ENCODE measurements at places on chromosomes 2 and 18.

DNA sequence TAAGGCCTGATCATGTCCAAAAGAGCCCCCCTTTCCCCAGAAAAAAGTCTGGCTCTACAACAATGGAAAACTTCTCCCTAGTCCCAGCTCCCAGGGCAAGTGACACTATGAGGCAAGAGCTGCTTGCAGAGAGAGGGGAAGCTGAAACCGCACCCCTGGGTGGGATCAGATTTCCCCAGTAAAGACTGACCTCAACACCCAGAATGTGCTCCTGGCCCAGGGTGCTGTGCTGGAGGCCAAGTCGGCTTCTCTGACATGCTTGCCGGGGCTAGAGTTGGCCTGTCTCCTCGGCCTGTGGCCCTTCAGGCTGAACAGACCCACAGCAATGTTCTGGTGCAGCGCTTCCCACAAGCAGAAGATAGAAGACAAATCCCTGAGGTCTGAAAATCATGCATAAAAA, 18.4 kb upstream of the ST8SIA3 start:
- no peak for DNase-seq

DNA sequence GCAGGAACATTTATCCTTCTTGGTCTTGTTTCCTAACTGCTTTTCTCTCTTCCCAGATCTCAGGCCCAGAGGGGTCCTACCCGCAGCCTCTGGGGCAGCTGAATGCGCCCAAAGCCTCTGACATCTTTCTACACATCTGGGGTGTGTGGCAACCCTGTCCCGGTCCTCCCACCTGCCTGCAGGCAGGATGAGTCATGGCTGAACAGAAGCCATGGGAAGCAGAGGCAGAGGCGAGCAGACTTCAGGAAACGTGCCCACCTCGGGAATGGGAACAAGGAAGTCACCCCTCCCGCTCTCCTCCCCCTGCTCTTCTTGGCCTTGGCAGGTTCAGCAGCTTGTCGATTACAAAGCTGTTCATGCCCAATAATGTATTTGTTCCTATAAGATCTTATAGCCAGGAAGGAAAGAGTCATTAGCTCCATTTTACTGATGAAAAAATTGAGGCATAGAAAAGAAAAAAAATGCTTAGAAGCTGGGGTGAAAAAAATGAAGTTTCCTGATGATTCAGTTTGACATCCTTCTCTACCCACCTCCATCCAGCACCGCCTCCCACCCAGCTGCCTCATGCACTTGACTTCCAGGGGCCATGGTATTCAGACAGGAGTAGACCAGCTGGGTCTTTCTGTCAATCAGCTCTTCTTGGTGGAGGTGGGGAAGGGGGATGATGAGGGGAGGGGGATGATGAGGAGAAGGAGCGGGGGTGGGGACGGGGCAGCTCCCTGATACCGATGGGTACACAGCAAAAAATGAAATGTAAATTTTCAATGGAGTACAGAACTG, 10.4 kb upstream of the KCNF1 start:
- no peak for DNase-seq

DNA sequence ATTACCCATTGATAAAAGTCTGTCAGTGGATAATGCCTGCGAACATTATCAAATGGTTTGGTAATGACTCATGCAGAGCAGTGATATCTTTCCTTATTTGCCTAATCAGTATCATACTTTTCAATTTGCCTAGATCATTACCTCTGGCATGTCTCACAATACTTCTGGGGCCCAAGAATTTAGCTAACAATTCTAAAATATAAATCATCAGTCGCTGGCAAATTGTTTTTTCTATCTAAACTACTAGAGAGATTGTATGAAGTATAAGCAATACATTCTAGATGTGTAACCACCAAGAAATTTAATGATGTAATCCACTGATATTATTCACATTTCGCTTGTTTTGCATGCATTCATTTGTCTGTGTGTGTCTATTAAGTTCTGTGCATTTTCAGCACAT, 191.2 kb upstream of the CDH19 start:
- DNase-seq = no peak

- no peak for DNase-seq
Observed at GRCh38 chr18:22691946-22692710, 241.0 kb upstream of the RBBP8 start.

DNA sequence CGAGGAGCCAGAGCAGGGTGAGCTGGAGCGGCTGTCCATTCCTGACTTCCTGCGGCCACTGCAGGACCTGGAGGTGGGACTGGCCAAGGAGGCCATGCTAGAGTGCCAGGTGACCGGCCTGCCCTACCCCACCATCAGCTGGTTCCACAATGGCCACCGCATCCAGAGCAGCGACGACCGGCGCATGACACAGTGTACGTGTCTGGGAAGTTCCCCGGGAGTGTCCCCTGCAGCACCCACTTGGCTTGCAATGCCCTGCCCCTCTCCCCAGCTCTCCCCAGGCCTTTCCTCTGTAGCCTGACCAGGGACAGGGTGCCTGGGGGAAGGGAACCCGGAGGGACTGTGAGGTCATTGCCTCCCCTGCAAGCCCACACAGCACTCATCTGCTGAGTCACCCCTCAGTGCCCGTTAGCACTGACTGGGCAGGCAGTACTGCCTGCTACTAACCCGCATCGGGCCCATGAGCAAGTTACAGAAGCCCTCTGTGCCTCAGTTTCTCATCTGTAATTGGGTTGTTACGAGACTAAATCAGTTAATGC, 29.4 kb upstream of the GMPPA start:
- no peak for DNase-seq

- DNase-seq = no peak
Observed at GRCh38 chr2:75710220-75710576, 517 bp downstream of the GCFC2 start.

GRCh38 chr2:40512256-40512655, 60.4 kb upstream of the SLC8A1 start:
- no peak for DNase-seq

DNA sequence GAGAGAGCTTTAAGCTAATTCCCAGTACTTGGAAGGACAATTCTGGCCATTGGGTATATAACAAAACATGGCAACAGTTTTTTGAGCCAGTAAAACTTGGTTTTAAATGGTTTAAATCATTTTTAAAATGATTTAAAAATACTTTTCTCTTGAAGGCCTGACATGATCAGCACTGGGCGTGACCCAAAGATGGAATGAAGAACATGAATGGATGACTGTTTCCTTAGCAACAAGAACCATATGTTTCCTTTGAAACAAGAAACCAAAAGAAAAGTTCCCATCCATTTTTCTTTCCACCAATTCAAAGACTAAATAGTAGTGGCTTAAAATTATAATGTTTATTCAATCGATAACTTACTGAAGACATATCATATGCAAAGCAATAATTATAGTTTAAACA, 348.3 kb upstream of the FIGN start:
- DNase-seq = no peak

DNA sequence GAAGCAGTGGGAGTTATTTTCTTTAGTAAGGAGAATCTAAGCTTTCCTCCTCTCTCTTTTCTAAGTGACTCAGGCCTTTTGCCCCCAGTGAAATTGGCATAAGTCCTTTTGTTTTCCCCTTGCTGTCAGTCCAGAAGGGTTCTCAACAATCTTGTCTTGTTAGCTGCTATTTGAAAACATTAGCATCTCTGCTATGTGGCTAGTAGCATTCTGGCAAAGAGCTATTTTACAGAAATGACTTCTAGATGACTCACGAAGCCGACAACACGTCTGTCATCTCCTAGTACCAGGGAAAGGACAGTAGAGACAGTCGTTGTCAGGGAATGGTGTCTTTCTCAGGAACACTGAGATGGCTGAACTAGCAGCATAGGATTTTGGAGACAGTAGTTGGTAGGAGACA, 14.7 kb downstream of the SMARCAL1 start:
- no peak for DNase-seq

GRCh38 chr2:105362862-105363591, 25.7 kb downstream of the C2orf49 start:
- DNase-seq = no peak

DNA sequence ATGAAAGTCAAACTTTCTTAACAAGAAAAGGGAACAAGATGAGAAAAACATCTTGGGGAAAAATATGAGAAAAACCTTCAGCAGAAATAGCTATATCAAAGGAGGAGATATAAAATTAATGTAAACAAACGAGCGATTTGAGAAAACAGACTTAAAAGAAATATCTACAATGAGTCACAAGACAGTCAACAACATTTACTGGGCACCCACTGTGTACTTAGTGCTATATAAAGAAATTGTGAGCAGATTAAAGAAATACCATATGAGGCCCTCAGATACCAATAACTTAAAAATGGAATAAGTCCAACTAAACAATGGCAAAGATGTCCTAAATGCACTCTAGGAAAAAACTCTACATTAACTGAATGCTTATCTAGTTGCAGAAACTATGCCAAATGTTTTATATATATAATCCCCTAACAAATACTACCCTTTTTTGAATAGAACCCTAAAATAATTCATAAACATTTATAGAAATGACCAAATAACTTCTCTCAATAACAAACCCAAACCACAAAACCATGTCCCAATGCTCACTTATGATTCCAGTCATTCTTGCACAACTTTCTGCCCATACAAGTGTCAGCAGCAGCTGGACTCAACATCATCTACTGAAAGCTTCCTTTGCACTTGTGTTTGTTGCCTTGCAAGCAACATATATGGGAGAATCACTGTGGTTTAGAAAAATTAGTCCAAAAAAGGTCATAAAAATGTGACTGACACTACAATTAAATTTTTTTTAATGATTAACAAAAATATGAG, 83.5 kb downstream of the COBLL1 start:
- DNase-seq = no peak

DNA sequence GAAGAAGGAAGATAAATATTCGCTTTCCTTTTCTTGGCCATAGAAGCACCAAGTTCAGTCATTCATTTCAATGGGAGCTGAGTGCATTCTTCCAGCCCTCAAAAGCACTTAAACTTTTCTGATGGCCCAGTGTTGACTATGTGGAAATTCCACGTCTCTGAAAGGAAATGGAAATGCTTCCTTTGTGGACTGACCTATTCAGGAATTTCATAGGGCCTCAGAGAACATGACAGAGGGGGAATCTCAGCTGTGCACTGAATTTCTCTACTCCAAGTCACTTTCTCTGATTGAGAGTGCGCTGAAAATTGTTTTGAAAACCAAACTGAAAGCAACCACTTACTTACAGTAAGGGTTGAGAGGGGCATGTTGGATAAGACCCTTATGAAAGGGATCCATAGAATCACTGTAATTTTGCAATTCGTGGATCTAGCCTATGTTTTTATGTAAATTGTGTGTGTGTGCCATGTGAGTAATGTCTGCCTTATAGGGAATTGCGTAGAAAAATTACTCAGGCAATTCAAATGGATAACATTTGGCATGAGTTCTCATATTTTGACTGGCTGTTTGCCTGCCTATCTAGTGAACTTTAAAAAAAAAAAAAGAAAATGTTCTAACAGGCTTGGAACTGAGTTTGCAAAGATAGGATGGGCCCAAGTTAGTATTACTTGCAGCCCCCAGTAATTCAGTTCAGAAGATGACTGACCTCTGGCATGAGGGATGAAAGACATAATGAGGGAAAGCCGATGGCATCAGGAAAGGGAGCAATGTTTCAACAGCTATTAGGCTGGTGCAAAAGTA, 437.0 kb downstream of the PTPRM start:
- DNase-seq = no peak

GRCh38 chr18:74410441-74410992, 46.6 kb downstream of the DIPK1C start:
- no peak for DNase-seq

GRCh38 chr18:49072524-49072934, 121.8 kb upstream of the SMAD7 start:
- DNase-seq = no peak

DNA sequence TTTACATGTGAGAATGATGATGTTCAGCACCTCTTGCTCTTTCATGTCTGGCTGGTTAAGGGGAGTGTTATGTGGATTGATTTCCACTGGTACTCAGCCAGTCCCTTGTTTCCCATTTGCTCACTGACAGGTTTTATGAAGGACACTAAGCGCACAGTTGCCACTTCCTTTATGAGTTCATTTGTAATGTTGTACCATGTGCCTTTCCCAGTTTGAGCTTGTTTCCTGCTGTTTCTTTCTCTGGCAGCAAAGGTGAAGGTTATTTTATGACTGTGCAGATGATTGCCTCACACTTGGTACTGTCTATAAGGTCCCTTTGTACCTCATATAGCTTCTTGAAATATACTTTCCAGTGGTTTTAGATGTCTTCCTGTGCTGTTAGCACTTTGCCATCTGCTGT, 1700.5 kb upstream of the TMEFF2 start:
- DNase-seq = no peak

- no peak for DNase-seq
Observed at GRCh38 chr2:213098612-213099011, 52.8 kb downstream of the IKZF2 start.

DNA sequence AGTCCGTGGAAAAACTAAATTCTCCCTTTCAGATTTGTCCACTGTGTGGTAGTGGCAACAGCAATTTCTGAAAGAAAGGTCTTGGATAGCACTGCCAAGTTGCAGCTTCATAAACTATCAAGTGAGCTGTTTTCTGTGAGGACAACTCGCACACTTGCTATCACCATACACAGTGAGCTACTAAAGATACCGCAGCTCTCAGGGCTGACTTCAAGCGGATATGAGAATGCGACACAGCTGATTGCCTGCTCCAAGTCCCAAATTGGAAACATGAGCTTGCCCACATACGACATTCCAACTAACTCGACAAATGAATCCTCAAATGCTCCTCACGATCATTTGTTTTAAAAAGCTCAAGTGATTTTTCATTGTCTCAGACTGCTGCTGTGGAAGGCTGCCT, 46.2 kb downstream of the E2F6 start:
- DNase-seq = no peak

DNA sequence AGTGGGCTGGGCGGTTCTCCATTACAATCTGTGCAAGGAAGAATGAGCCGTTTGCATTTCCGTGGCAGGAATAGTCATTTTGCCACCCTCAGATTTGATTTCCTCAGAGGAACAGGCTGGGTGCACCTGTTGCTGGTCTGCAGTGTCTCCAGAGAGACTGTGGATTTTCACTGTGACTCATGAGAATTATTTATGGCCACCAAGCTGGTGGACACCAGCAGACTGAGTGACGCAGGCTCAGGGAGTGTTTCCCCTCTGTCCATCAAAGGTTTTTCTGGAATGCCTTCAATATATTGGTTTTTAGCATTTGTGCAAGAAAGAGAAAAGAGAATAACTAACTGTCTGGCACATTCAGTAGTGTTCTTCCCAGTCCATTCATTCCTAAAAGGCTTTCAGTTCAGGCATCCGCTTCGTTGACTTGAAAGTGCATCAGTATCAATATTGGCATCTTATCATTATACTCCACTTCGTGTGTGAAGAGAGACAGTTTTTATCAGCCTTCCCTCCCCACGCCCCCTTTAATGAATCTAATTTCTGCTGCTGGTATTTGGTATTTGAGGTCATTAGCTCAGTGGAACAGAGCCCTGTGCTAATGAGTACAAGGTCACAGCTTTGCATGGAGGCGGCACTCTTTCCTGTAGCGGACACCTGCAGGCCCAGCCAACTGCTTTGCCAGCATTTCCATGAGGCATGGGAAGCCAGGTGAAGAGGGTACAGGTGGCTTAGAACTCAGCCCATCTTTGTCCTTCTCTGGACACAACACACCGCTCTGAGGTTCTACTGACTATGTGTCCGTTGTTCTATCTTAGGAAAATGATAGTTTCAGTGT, 39.9 kb downstream of the PRKCE start:
- DNase-seq = no peak

Data from stimulated activated CD8-positive, alpha-beta memory T cell treated with anti-CD3 and anti-CD28 coated beads, Interleukin-4, amount 100 ng/mL, for 1 hour (primary cell).